Stimulated activated CD4-positive, alpha-beta T cell treated with anti-CD3 and anti-CD28 coated beads, Interleukin-12 subunit alpha, Interleukin-12 subunit beta, amount 100 ng/mL, for 24 hours (primary cell): ENCODE measurements at places on chromosomes 3 and 15.

GRCh38 chr15:33664947-33665346 is 303.4 kb upstream of the CHRM5 start:
- DNase-seq: no peak

- DNase-seq: no peak
Measured at GRCh38 chr3:190307164-190307545, 15.1 kb downstream of the CLDN1 start.

GRCh38 chr3:170476291-170476690 is 57.6 kb downstream of the CLDN11 start:
- no peak for DNase-seq

DNA sequence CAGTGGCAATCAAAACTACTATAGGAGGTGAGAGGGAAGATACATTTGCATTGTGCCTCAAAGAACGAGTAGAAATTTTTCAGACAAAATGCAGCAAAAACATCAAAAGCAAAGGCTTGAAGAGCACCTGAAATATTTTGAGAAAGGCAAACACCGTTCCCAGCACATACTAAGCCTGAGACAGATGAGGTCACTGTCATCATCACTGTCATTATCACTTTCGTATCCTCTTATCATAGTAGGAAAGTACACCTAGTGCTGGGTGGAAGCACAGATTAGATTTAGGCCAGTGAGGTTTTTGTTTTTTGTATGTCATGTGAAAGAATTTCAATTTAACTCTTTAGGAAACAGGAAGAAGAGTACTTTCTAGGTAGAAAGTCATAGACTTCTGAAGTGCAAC is 222.0 kb downstream of the GABRB3 start:
- no peak for DNase-seq

DNA sequence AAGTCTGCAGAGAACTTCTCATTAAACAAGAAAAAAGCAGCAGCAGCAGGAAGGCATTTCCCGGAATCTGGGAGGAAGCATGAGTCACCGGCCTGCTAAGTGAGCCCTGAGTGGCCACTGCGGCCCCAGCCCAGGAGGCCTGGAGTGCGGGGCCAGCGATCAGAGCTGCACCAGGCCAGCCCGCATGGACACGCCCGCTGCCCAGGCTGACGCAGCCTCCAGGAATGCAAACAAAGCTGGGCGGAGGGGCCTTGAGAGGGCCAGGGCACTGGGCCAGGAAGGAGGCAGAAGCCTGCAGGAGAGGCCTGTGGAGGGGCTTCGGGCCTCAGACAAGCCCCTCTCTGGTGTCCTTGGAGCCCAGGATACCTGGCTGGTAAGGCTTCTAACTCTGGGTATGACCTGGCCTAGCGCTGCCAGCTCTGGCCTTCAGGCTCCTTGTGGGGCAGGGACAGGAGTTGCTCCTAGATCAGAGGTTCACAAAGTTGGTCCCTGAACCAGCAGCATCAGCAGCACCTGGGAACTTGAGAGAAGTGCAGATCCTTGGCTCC is 101.2 kb downstream of the SMAD6 start:
- no peak for DNase-seq

- no peak for DNase-seq
Measured at GRCh38 chr15:38117781-38118180, 134.9 kb upstream of the SPRED1 start.

- DNase-seq: no peak
Measured at GRCh38 chr3:108180194-108180593, 42.0 kb downstream of the IFT57 start.

DNA sequence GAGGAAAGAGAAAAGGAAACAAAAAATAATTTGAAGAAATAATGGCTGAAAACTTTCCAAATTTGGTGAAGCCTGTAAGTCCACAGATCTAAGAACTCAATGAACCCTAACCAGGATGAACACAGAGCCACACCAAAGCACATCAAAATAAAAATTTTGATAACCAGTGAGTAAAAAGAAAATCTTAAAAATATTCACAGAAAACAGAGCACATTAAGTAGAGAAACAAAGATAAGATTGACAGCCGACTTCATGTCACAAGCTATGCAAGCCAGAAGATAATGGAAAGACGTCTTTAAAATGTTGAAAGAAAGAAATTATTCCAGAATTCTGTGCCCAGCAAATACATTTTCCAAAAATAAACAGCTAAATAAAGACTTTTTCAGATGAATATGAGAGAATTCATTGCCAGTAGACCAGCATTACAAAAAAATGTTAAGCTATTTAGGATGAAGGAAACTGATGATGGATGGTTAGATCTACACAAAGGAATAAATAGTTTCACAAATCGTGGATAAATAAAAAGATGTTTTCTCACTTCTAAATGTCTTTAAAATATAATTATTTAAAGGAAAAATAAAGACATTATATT is 140.2 kb upstream of the SKOR1 start:
- DNase-seq: no peak

- no peak for DNase-seq
Measured at GRCh38 chr3:25474052-25474451, 46.0 kb downstream of the RARB start.

GRCh38 chr3:42214064-42214463 is 51.9 kb downstream of the CCK start:
- DNase-seq: no peak

GRCh38 chr3:41331041-41331440 is 131.7 kb downstream of the CTNNB1 start:
- no peak for DNase-seq

DNA sequence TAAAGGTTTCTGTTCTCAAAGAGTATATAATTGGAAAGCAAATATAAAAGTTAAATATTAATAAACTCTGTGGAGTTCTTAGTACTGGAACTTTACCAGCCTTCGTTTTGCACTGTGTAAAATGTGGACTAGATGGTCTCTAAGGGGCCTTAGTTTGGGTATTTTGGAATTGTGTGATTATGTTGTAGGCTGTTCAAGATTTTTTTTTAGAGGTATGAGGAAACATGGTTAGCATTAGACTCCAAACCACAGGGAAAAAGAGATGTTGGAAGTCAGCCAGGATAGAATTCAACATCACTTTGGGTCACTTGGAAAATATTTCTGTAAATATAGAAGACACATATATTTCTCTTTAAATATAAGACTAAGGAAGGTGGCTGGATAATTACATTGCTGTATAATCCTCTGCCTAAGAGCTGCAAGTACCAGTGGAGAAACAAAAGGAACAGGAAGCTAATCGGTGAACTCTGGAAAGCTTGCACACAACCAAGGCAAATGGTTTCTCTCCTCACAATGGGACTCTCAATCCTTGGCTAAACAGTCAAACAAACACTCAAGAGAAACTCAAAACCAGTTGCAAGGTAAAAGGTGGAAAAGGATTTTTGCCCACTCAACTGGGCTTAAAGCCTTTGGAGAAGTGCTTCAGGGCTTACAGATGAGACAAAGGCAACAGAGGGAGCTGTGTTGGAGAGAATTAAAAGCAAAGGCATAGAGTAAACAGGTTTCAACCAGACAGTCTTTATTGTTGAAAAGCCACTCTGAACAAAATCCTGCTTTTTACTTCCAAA is 141.7 kb downstream of the NR1D2 start:
- no peak for DNase-seq

GRCh38 chr15:41072013-41072412 is 44.1 kb downstream of the INO80 start:
- no peak for DNase-seq

DNA sequence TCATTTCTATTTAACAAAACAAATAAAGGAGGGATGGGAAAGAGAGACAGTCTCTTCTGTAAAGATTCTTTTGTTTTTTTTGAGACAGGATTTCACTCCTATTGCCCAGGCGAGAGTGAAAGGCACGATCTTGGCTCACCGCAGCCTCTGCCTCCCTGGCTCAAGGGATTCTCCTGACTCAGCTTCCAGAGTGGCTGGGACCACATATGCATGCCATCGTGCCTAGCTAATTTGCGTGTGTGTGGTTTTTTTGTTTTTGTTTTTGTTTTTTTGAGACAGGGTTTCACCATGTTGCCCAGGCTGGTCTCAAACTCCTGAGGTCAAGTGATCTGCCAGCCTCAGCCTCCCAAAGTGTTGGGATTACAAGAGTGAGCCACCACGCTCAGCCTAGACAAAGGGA is 23.3 kb downstream of the STAG1 start:
- no peak for DNase-seq

DNA sequence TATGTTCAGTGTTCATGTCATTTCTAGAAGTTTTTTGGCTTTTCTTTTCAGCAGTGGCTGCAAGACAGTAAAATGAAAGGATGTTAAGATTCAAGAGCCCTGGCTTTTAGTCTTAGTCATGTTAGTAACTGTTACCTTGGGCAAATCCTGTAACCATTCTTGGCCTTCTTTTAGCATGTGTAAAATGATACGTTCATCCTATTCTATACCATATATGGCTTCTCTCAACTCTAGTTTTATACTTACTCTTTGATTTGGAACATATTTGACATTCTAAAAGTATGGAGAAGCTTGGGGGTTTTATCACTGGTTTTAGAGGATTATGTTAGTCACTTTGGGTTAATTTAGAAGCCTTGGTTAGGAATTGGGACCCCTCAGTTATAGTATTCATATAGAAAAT is 20.1 kb downstream of the GTF2E1 start:
- no peak for DNase-seq

- no peak for DNase-seq
Measured at GRCh38 chr3:89783341-89783927, 676.0 kb downstream of the EPHA3 start.

DNA sequence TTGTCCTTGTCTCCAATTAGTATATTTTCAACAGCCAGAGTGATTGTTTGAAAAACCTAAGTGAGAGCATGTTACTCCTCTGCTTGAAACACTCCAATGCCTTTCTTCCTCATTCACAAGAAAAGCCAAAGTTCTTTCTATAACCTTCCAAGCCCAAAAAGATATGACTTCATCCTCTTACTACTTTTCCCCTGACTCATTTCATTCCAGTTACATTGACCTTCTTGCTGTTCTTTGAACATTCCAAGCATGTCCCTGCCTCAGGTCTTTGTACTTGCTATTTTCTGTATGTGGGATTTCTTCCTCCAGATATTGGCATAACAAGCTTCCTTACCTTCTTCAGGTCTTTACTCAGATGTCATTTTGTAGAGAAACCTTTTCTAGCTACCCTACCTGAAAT is 28.3 kb downstream of the EHHADH start:
- no peak for DNase-seq

- DNase-seq: no peak
Measured at GRCh38 chr3:81643721-81644120, 117.7 kb downstream of the GBE1 start.

DNA sequence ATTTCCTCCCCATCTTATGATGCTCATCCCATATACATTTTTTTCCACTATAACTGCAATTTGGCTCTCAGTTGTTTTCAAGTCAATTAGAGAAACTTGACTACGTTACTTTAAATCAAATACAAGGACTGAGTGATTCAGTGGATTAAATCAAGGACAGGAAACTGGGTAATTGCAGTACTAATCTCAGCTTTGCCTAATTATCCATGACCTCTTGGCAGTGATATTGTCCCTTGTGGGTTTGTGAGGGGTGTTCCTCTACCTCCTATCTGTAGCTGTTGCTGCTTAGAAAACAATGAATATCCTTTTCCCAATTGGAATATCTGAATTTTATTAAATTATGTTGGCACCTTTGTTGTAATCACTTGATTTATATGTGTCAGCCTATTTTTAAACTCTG is 79.4 kb downstream of the ZPLD1 start:
- DNase-seq: no peak

DNA sequence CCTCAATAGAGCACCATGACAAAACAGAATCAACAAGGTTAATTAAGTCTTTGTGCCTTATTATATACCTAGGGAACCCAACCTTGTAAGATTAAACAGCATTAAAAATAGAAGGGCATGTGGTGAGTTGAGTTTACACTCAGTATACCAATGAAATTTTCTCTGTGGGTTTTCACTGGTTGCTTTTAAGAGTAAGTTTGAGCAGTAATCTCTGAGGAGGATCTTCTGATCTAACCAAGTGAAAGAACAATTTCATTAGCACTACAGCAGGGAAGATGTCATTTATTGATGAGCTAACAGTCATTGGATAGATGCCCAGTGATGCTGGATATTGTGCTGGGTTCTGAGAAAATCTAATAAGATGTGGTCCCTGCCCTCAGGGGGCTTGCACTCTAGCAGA is 26.9 kb upstream of the AKAP13 start:
- DNase-seq: no peak

- no peak for DNase-seq
Measured at GRCh38 chr3:193711523-193711963, 118.5 kb downstream of the OPA1 start.

DNA sequence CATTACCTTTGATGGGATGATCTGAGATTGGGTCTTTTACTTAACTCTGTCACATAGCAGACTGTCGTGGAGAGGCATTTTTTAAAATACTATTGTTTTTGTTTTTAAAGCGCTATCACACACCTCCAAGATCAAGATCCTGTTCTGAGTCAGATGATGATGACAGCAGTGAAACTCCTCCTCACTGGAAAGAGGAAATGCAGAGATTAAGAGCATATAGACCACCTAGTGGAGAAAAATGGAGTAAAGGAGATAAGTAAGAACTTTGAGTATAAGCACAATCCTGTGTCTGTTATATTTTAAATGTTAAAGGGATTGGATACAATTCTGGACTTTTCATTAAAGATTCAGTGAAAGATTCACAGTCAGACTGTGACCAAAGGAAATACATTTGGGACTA is 18.4 kb upstream of the ZBTB47 start:
- no peak for DNase-seq

GRCh38 chr15:88788816-88789215 is 14.4 kb upstream of the ACAN start:
- DNase-seq: no peak

- DNase-seq: no peak
Measured at GRCh38 chr3:60085649-60086048, 1035.8 kb upstream of the CFAP20DC start.

GRCh38 chr3:38567498-38567897 is 71.4 kb downstream of the EXOG start:
- no peak for DNase-seq

- no peak for DNase-seq
Measured at GRCh38 chr3:172973799-172974198, 167.2 kb downstream of the SPATA16 start.

GRCh38 chr15:64351265-64351664 is 4.7 kb downstream of the CSNK1G1 start:
- no peak for DNase-seq

- DNase-seq: no peak
Measured at GRCh38 chr3:107816107-107816506, 274.7 kb downstream of the CD47 start.

GRCh38 chr3:170162630-170163029 is 18.9 kb downstream of the PHC3 start:
- DNase-seq: no peak

- DNase-seq: no peak
Measured at GRCh38 chr3:65371053-65371452, 667.7 kb downstream of the MAGI1 start.

- DNase-seq: no peak
Measured at GRCh38 chr15:67992411-67992810, 61.7 kb upstream of the PIAS1 start.
